ENCODE measurements at places on chromosomes 4 and X.
A peak's percentile ranks its signal among the peaks of the same experiment; 100 is the strongest.

DNA sequence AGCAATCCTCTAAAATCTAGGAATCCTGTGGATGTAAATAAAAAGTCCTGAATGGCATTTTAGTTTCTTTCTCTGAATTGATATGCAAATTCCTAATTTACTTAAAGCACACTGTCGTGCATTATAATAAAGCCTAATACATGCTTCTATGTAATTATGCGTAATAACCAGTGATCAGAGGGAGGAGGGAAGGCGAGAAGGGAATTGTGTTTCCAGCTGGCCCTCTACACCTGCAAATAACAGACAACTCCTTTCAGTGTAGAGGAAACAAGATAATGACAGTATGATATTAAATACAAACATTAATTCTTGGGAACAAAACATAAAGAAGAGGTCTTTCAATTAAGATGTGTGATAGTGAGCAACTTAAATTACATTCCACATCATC lies 419.6 kb upstream of the LCORL start:
- DNase-seq: no peak

- peak; percentile 79 for DNase-seq
Measured at GRCh38 chr4:38820329-38821061, 15.9 kb upstream of the TLR1 start.

DNA sequence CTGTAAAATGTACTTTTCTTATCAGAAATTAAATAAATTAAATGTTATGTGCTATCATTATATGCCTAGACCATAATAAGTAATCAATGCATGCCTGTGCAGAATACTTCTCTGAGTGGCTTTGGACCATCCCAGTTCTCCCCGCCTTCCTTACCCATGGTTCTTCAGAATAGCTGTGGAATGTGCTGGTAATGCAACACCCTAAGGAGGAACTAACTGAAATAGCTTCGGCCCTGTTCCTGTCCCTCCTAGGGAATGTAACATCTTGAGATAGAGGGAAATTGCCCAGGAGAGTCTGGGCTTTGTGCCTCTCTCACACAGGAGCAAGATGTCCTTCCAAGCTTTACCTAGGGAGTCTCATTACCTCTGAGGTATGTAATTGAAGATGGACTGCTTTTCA lies 693.6 kb upstream of the HS3ST1 start:
- no peak for DNase-seq

GRCh38 chr4:146335763-146336409 lies 121.5 kb downstream of the REELD1 start:
- DNase-seq: no peak

DNA sequence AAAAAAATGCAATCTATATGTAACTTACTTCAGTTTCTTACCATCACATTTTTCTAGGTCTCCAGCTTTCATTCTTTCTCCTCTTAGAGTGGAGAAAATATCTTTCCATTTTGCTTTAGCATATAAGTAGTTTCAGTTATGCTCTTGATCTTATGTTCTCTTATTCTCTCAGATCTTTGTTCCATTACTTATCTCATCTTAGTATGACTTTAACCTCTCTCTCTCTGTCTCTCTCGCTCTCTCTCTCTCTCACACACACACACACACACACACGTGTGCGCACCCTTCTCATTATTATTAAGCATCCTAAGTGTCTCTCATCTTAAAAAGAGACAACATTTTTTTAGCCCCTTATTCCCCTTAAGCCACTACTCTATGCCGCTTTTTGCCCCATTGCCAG lies 92.8 kb downstream of the FAAH2 start:
- no peak for DNase-seq

DNA sequence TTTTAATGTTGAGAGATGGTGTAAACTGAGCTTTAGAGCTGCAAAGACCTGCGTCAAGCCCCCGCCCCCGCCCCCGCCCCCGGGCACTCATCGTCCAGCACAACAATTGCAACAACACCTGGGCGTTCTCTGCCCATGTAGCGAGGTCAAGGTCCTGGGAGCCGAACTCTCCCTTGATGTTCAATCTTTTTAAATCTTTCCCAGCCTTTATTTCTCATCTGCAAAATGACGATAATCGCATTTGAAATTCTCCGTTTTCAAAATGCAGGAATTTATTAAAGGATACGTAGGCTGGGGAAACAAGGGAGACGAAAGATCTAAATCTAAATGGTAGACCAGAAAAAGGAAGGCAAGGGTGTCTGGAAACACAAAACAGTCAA lies 648 bp upstream of the MSMO1 start:
- DNase-seq: peak; percentile 35

DNA sequence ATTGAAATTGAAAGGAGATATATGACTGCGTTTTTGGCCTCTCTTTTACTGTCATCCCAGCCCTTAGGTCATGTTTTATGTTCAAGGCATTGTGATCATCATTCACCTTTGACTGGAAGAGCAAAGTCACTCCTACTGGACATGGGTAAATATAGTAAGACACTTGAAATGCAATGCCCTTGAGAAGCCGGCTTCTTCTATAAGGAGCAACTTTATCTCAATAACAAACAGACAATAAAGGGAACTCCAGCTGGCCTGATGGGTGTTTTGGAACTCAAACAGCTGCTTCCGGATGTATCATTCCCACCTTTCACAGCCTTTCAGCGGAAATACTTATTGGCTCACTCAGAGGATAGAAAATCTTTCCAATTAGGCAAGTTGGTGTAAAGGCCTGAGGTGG lies 65.1 kb upstream of the C4orf54 start:
- DNase-seq: no peak

DNA sequence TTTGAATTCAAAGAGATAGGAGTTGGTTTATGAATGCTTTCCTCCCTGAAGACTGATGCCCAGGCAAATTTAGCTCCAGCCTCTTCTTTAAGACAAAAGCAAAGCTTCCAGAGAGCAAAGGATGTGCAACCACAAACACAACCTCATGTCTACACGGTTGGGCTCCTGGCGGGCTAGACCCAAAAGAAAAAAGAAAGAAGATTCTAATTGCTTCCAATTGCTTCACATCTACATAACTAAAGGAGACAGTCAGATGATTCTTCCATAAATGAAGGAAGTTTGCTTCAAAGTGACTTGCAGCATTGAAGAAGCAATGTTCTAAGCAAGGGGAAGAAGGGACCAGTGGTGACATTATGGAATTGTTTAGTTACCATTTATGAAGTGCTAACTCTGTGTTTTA lies 1603.0 kb upstream of the TENM3 start:
- no peak for DNase-seq

- no peak for DNase-seq
Measured at GRCh38 chr4:171849686-171850222, 36.5 kb downstream of the GALNTL6 start.

DNA sequence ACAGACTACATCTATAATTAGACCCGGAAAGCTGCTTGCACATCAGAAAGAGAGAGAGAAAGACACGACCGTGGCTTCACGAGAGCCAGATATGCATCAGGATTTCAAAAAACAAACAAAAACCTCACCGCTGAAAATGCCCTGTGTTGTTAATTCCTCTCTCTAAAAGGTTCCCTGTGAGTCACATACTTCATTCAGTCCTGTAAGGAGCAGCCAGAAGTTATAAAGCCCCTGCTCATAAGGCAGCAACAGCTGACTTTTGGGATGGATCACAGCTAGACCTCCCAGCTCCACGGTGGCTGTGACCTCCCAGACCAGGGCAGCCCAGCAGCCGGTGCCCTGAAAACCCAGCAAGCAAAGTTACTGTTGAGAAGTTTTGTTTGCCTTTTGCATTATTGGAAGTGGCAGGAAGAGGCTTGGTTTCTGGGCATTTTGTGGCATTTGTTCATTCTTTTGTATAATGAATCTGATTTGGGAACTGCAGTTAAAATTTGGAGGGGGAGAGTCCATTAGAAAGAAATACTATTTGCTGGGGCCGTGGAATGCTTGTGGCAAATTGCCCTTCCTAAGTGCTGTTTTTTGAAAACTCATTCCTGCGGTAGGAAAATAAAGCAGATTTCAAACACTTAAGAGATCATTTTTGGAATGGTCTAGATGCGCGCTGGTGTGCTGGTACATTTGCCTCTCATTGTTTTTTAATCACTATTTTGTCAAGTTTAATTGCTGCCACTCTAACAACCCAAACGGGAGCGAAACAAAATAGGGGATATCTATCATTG lies 520.4 kb downstream of the BCOR start:
- no peak for DNase-seq

DNA sequence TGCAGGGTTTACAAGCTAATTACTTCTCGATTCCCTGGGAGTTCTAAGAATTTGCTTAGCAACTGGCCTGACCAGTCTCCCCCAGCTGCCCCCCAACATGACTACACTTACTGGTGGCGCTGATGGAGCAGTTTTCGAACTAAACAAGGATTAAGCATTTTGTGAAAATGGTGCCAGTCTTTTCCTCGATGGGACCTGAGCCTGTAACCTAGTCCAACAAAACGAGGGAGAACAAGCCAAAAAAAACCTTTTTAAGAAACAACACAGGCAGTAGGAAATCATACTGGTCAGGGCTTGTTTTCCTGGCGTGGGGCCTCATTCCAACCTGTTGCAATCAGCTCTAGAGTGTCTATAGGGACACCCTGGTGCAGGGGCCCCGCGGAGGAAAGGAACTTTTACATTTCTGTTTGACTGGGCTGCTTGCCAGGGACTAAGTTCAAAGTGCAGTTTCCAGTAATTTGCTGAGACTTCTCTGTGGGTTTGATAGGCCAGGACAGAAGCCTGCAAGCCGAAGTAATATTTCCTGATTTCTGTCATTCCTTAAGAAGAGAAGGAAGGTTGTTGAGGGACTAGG lies 158.7 kb downstream of the SPRY1 start:
- DNase-seq: no peak

- no peak for DNase-seq
Measured at GRCh38 chr4:601612-602558, 23.5 kb upstream of the PDE6B start.

DNA sequence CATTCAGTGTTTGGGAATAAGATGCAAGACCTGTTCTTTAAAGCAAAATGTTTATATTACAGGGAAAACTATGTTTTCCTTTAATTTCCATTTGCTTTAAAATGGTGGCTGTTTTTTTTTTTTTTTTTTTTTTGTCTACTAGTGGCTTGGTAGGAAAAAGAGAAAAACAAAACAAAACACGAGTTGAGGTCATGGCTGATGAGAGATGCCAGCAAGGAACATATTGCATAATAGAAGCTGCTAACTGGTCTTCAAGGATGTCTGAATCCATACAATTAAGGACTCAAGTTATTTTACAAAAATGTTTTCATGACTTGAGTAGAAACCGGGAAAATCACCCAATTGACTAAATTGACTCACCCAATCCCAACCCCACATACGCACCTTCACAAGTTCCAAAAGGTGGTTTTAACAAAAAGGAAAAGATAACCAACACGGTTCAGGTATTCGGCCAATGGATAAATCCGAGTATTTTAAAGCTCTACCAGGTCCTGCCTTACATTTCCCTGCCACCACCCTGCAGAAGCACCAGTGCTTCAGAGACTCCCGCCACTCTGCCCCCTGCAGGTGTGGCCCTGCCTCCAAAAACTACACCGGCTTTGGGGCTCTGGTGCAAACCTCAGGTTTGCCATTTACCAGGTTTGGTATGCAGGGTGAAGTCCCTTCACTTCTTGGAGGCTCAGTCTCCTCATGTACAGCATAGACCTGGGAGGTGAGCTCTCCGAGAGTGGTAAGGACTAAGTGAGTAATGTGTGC lies 27.1 kb downstream of the PIR start:
- DNase-seq: no peak

DNA sequence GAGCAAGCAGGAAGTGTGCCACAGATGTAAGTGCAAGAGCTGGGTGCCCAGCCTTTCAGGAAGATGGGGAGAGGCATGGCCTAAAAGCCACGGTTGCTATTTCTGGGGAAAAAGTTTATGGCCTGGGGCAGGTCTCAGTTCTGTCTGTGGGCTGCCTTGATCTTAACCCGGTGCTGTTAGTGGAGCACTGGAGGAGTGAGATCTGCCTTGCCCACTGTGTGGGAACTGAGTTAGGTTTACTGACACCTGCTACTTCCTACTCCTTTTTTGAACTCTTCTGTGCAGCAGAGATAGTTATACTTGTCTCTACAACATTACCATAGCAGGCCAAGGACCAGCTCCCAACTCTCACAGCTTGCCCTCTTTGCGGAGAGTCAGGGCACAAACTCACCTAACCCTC lies 76.5 kb downstream of the ITM2A start:
- no peak for DNase-seq

DNA sequence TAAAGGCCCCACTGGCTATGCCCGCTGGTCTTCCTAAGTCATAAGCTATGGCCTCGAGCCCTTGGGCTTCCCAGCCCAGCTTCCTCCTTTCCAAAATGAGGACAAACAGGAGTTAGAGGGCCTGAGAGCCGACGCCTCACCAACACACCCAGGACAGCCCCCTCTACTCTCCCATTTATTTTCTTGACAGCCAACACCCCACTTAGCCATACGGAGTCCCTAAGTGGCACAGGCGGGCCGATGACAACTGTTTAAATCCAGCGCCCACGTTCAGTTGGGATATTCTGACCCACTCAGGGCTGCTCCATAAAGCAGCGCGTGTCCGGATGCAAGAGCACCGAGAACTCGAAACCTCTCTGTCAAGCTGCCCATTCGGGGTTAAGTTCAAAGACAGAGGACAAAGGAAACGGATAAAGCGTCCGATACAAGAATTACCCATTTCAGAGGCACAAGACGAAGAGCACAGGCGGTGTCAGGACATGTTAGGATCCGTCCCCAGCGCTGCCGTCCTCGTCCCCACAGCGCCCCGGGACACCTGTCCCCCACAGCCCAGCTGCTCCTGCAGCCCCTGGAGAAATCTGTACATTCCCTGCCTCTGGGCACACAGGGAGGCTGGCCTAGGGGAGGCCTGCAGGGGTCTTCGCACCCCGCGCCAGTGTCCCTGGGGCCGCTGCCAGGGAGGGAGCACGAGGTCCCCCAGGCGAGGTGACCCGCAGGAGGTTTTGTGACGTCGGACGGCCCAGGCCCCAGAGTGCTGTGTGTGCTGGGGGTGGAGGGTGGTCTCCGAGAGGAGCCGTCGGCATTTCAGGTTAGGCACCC lies 1.2 kb downstream of the PRKX start:
- DNase-seq: peak; percentile 32

DNA sequence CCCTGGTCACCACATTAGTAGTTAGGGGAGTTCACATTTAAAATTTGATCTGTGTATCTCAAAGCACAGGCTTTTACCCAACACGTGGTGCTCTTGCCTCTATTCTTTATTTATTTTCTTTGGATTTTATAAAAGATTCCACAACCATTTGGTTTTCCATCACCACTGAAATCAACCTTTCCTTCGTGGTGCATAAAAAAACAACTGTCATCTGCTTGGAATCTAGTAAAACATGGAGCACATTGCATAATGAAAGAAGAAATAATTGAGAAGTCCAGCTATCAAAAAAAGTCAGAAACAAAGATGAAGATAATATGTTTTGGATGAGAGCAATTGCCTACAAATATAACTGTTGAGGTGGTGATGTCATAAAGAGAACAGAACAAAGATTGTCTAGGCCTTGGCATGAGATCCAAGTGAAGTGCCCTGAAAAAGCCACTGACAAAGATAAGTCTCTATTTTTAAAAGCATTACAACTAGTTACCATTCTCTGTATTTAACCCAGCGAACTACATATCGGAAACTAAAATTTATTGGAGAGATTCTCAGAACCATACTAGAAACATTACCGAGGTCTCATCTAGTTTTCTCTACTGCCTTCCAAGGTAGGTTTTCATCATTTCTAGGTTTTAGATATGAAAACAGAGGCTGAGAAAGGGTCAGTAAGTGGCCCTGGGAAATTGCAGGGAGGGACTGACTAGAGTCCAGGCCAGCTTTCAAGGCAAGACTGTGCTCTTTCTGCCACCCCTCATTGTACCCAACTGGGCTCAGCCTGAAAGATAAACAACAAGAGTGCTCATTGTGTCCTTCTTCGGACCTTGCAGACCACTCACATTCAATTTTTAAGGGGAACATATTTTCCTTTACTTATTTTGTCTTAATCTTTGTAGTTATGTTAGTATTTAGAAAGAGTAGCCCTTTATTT lies 127.3 kb downstream of the MAD2L1 start:
- DNase-seq: no peak

GRCh38 chrX:74452199-74452481 lies 30.8 kb downstream of the SLC16A2 start:
- no peak for DNase-seq
